DMS153 (cell line): ENCODE measurements at places on chromosomes 12 and 14.

DNA sequence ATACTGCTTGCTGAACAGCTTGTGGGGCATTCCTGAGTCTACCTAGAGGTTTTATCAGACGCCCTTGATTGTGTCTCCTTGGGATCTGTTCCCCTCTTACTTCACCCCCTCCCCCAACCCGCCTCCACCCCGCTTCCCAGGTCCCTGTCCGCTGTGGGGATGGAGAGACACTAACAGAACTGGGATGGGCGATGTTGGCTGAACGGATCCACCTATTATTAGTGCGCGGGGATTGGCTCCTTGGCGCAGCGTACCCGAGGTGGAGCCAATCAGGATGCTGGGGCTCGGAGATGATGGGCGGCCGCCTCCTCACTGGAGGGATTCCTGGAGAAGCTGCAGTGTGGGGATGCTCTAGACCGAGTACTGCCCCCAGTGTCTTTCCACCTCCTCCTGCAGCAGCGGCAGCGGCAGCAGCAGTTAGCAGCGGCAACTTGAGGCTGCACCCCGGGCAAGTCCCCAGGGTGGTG is at the start of gene SYT1:
TSS of gene SYT1 (plus strand) at position 372 of the 467 bp plus-strand sequence.
- DNase-seq, result peak; percentile 95

DNA sequence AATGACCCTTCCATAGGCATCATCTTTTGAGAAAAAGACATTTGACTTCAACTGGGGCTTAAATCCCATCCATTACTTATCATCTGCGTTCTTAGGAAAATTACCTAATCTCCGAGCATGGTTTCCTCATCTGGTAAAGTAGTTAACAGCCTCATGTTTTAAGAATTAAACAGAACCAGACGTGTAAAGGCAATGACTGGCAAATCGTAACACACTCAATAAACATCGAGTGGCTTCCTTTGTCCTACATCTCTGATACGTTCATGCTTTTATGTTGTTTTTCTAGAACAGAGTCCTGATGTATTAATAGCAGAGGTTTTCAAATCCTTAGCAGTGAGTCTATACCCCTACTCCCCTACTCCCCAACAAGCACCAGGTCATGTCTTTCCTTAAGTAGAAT is 189.7 kb upstream of the RGS6 start:
- no peak for DNase-seq

DNA sequence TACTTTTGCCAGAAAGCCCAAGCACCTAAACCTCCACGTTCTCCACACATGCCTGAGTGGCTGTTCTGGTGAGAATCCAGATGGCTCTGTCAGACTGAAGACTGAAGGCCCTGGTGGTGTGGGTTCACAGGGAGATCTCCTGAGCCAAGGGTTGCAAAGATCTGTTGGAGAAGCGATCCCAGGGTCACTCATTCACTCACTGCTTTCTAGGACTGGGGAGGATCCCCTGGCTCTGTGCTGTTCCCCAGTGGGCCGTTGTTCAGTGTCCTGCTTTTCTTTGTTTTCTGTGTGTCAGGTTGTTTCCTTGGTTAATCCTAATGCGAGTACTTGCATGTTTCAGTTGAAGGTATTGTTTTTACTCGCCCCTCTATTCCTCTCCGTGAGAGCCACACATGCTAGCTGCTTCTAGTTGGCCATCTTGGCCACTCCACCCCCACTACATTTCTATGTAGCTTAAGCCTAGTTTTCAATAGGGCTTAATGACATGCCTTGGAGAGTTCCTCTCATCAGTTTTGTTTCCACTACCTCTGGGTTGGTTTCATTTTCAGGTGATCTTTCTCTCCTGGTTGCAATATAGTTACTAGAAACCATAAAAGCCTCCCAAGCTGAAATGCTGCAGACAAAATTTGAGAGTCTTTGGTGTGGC is 144.5 kb upstream of the SLC38A2 start:
- no peak for DNase-seq

- no peak for DNase-seq
Measured at GRCh38 chr12:69875416-69875935, 50.4 kb downstream of the MYRFL start.

DNA sequence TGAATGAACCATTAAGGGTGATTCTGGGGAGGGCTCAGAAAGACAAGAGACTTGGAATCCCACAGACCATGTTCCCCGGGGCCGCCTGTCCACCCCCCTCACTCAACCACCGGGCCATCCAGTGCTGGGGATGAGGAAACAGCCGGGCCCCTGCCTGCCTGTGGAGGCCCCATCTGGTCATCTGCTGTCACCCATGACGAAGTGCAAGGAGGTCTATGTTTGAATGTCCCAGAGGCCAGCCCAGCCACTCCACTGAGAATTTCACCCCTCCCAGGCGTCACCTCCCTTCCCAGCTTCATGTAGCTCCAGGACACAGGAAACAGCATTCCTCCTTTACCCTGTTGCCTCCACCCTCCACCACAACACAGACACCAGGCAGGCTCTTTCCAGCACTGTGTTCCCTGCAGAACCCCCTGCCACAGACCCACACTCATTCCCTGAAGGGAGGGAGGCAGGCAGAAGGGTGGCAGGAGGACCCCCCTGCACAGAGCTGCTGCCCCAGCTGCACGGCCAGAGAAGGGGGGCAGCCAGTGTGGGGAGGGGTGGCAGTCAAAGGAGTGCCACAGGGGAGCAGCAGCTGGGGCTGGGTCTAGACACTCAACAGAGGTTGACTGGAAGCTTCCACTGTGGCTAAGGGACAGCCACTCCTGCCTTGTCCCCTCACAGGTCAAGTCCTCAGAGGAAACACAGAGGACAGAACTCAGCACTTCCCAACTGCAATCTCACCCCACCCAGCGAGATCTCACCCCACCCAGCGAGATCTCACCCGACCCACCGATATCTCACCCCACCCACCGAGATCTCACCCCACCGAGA is 50.3 kb upstream of the PPP2R5C start:
- no peak for DNase-seq

DNA sequence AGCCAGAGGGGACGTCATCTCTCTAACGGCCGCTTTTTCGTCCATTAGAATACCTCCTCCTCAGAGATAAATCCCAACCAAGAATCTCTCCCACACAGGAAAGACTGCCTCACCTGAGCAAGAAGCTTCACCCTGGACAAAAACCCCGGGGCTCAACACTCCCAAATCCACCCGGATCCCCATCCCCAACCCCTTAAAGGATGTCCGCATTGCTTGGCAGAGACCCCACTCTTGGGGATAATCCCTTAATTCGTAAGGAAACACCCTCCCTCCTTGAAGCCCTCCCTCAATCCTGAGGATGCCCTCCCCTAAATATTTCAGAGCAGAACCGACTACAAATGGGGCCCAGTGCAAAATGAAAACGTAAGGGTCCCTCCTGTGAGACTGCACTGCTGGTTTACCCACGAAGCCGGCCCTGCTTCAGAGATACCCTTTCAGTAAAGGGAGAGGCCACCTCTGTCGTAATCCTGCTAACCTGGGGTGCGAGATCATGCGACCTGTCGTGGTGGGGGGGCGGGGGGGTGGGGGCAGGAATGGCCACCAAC is 655 bp upstream of the DYNLL1 start:
- no peak for DNase-seq

DNA sequence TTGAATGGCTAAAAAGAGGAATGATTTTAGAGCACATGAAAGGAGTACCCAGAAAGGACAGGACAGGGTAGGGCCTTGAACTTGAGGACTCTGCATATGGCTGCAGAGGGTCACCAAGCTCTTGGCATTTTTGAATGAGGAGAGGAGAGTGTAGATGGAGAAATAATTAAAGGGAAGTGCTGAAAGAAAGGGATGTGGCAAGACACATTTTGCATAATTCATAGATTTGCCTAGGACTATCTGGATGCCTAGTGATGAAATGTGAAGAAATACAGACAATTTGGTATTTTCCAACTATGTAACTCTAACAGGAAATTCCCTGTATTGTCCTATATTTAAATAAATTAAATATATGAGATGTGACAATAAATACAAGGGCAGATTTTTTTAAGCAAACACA is 27.5 kb upstream of the MDM1 start:
- DNase-seq, result no peak

DNA sequence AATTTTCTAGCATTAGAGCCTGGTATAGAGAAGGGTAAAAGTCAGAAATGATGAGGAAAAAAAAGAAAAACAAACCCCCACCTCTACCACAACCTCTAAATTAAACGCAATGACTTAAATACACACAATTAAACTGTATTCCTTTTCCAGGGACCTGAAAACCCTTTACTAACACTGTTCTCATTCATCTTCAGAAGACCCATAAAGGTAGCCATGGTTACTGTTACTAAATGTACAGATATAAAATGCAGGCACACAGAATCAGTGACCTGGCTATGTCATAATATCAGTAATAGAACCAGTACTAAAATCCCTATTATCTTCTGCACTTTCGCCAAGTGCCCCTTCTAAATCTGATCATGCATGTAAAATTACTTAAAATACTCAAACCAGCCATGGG is 1.4 kb downstream of the ACIN1 start:
- DNase-seq, result no peak

- no peak for DNase-seq
Measured at GRCh38 chr12:27190761-27191160, 53.3 kb upstream of the STK38L start.

DNA sequence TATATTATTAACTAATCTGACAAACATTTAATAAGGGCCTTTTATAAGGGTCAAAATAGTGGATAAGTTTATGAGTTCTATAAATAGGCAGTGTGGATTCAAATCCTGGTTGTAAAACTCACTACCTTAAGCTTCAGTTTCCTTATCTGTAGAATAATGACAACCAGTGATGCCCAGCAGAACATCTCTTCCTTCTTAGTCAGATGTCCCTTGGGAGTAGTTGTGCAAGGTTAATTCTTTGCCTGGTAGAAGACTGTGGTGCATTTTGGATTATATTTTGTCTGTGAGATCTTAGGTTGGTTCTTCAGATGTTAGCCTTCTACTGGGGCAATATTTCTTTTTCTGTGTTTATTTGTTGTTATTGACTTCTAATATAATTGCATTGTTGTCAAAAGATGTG is 59.5 kb downstream of the ARID2 start:
- DNase-seq, result no peak

DNA sequence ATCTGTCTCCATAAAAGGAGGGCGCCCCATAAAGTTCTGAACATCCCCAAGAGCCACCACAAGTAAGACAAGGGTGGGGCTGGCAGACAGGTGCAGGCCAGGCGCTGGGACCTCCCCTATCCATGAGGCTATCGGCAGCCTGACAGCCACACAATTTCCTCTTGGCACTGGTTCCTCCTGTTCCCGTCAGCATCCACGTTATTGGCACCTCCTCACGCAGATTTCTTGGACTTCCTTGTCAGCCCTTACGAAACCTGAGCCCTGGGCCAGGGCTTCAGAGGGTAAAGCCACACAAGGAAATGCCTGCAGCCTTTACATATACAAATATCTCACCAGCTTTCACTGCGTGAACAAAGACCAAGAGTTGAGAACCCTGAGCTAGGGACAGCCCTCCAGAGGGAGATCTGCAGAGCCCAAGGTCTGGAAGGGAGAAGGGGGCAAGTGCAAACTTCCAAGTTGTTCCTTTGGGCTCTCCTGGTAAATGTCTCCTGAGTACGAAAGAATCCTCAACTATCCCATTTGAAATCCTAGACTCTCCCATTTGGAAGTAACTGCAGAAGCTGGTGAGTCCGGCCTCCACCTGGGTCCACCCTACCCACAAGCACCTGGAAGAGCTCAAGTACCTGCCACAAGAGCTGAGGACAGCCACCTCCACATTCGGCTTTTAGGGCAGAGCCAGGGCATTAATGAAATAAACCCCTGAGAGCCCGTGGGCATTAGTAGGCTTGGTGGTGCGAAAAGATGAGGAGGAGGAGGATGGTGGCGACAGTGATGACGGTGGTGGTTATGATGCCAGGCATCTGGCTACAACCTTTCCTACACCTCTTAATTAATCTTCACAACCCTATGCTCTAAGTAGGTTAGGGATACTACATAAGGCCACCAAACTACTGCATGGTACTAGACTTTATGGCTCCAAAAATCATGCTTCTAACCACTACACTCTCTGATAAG is 5.5 kb upstream of the TC2N start:
- peak; percentile 73 for DNase-seq

- no peak for DNase-seq
Measured at GRCh38 chr14:63134801-63135200, 69.4 kb upstream of the RHOJ start.

DNA sequence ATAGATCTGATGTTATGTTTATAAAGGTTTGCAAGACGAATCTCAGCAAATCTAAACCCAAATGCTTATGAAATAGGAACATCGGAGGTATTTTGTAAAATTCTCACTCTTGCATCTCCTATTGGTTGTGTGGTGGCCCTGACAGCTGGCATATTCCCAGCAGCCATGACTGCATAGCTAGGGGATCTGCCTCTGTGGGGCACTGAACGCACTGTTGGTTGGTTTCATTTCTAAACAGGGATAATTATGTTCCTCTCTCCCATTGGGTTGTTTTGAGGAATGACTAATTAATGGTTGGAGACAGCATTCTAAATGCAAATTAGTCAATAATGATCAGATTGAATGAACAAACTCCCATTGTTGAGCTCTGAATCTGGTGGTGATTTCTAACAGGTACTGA is 2.7 kb upstream of the BEST3 start:
- no peak for DNase-seq

DNA sequence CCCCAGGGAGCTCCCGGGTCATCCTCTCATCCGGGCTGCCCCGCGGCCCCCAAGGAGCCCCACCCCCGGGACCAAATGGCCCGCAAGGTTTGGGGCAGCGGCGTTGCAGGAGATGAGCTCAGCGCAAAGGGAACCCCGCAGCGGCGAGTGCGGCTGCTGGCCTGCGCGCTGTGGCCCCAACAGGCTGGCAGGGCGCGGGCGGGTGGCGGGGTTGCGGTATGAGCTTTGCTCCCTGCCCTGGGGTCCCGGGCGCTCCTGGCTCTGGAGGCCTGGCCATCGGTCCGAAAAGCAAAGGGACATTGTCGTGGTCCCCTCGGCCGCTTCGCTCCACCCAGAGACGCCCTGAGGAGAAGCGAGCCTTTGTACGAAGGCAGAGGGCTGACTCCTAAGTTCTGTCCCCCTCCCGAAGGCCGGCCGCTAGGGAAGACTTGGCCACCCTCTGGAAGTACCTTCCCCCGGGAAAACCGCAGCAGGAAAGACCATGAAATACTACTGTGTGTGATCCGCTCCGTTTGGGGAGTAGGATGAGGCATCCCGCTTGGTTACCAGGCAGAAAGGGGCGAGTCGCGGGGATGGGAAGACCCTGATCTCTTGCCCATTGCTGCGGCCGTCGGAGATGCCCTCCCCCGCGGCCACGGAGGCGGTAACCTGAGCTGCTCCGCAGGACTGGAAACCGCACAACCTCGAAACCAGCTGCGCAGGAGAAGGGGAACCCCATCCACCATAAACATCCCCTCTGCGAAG is 620 bp upstream of the NID2 start:
- DNase-seq, result no peak

DNA sequence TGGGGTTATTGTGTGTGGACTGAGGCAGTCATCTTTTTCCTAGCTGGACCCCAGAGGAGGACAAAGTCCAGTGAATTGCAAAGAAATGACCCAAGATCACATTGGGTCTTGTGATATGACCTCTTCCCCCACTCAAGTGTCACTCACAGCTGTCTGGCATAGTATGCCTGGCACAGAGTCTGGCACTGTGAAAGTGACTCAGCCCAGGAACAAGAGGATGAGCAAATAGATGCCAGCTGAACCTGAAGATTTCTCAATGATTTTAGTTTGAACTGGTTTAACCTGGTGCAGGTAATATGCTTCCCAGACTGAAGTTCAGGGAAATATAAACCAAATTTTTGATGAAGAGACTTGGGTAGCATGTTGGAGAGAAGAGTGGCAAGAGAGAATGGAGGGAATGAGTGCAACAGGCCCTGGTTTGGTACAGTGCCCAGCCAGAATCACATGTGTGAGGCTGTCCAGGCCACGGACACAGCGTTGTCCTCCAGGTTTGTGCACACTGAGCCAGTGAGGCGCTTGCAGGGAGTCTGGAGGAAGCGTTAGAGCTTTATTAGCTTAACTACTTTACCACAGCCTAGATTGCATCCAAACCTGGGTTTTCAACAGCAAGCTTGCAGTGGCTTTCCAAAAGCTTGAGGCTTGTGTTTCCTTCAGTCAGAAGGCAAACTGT is 332.9 kb downstream of the NUAK1 start:
- DNase-seq, result no peak
